NCI-H1436 (cell line): ENCODE measurements at places on chromosomes 6 and 20.

DNA sequence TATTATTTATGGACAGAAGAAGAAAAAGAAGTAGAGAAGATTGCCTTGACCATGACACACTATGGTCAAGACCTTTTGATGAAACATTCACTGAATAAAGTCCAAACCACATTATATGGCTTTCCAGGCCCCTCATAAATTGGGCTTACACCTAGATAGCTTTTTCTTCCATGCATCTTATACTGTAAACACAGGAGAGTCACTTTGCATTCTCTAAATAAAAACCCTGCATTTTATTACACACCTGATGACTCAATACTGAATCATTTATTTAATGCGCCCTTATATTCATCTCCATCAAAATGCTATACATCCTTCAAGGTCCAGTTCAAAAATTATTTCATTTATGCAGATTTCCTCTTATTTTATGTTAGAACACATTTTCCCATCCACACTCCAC is 78.0 kb downstream of the COL21A1 start:
- DNase-seq = no peak

GRCh38 chr20:23071996-23072395 is 14.1 kb downstream of the CD93 start:
- DNase-seq = no peak

DNA sequence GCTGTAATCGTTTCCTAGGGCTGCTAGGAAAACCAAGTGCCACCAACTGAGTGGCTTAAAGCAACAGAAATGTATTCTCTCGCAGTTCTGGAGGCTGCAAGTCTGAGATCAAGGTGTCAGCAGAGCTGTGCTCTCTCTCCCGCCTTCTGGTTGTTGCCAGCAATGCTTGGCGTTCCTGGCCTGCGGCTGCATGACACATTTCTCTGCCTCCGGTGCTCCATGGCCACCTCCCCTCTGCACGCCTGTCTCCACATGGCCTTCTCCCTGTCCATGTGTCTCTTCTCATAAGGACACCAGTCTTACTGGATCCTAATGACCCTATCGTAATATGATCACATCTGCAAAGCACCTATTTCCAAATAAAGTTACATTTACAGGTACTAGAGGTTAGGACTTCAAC is 91.7 kb upstream of the AKAP12 start:
- DNase-seq = no peak

- peak; percentile 88 for DNase-seq
Measured at GRCh38 chr6:35363293-35363750, 21.0 kb downstream of the PPARD start.

DNA sequence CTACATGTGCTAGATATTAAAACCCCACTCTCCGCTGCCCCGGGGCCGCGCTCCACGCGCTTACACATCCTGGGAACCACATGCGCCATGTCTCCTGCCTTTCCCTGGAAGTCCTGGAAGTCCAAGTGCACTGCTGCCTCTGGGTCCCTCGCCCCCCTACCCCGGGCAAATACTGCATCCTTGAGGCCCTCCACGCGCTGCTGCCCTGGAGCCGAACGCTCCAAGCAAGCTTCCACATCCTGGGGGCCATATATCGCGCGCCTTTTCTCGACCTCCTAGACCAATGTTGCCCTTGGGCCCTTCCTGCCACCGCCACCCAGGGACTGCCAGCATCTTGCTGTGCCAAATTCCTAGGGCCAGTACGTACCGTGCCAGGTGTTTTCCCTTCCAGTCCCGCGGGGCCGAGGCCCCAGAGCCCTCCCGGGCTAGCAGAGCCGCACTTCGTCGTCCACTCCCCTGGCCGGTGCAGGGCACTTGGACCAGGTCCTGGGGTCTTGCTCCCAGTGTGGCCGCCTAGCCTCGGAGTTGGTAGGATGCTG is 779 bp upstream of the KCNG1 start:
- no peak for DNase-seq

DNA sequence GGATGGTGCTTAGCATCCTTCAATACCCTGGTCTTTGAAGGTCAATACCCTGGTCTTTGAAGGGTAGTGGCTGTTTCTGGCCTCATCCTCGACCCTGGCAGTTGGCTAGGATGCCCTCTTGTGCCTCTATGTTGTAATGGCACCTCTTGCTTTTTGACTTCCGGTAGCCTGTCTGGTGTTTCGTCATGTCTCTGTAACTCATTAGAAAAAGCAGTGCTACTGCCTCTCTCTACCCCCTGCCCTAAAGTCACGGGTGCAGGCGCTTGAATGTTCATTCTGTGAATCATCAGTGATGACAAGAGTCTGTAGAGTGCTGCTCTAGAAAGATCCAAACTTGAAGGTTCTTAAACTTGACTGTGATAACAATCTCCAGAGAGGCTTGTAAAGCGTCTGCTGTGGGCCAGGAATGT is 28.3 kb downstream of the RSPO4 start:
- no peak for DNase-seq

- no peak for DNase-seq
Measured at GRCh38 chr6:116218172-116218633, 35.7 kb downstream of the TSPYL4 start.

DNA sequence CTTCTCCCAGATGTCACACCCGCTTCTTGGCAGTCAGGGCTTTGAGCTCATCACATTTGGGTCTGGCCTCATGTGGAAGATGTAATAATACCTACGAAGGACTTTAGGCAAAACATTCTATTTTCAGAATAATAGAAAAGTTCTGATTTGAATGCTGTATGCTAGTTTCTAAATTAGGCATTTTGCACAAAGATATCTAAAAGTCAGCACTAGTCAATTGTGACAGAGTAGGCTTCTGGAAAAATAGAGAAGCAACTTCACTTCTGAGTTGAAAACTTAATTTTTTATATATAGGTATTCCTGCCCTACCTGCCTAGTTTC is 38.3 kb upstream of the CD2AP start:
- DNase-seq = no peak

- no peak for DNase-seq
Measured at GRCh38 chr6:1437553-1438406, 48.4 kb downstream of the FOXF2 start.

DNA sequence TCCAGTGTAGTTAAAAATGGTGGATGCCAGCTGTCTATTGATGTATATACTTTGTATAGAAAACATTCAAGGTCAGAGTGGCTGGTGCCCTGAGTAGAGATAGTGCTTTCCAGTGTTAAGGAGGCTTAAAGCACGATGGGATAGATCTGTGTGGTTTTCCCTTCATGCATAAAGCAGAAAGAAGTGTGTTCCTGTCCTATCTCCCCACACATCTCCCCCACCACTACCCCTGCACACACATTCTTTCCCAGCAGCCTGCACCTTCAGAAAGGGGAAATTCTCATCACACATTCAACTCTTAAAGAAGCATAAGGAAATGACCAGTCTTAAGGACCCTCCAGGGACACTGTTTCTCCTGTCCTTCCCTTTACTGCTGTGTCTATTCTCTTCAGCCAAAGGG is 221.7 kb upstream of the TAB2 start:
- no peak for DNase-seq

DNA sequence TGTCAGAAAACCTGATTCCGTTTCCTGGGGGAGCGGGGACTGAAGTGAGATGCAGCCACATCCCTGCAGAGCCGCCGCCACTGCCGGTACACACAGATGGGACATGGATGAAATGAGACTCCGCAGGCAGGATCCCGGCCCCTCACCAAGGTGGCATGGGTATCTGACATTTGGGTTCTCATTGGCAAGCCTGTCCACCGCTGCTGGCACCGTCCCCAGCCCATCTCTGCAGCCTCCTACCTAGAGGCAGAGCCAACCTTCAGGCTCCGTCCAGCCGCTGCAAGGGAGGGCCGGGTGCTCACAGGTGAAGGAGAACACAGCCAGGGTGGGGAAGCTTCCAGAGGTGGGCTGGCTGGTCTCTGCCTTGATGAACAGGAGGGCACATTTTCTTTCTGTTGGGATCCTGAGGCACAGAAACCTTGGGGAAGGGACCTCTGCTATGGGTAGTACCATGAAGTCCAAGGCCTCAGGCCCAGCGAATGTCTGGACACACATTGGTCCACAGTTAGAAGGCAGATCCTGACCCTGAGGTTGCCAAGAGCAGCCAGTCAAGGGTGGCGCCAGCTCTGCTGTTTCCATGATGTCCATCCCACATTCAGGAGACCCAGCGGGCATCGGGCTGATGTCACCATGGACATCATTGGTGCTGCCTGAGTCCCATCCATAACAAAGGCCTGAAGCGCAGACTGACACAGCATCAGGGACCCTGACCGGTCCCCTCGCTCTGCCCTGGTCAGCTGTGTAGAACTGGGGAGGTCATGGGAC is 177.4 kb downstream of the TAF4 start:
- DNase-seq = no peak

DNA sequence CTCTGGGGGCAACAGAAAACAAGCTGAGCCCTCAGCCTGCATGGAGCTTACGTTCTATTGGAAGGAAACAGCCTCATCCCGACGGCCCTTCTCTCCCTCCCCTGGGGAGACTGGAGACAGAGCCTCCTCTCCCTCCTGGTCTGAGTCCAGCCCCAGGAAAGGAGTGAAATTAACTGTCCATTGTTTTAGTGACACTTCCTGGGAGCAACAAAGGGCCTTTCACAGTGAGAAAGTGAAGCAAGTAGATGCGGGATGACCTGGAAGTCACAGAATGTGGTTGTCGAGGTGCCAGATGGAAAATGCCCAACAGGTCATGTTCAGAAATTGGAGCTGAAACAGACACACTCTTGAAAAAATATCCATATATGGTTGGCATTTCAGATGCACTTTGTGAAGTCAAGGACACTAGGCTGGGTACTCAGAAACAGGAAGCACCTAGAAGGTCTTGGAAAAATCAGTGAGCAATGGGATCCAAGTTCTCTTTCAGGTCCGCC is 77.8 kb downstream of the TFAP2C start:
- DNase-seq = no peak

GRCh38 chr6:126716826-126717509 is 377.1 kb downstream of the CENPW start:
- DNase-seq = no peak

- peak; percentile 23 for DNase-seq
Measured at GRCh38 chr6:10355115-10355702, 59.7 kb downstream of the TFAP2A start.

GRCh38 chr6:139547804-139548203 is 173.4 kb upstream of the CITED2 start:
- DNase-seq = no peak

- DNase-seq = no peak
Measured at GRCh38 chr6:87421576-87421975, 13.8 kb downstream of the CFAP206 start.

- DNase-seq = peak; percentile 57
Measured at GRCh38 chr6:135506270-135506997, 8.9 kb upstream of the AHI1 start.

GRCh38 chr6:3361312-3362037 is 95.4 kb downstream of the SLC22A23 start:
- DNase-seq = no peak

DNA sequence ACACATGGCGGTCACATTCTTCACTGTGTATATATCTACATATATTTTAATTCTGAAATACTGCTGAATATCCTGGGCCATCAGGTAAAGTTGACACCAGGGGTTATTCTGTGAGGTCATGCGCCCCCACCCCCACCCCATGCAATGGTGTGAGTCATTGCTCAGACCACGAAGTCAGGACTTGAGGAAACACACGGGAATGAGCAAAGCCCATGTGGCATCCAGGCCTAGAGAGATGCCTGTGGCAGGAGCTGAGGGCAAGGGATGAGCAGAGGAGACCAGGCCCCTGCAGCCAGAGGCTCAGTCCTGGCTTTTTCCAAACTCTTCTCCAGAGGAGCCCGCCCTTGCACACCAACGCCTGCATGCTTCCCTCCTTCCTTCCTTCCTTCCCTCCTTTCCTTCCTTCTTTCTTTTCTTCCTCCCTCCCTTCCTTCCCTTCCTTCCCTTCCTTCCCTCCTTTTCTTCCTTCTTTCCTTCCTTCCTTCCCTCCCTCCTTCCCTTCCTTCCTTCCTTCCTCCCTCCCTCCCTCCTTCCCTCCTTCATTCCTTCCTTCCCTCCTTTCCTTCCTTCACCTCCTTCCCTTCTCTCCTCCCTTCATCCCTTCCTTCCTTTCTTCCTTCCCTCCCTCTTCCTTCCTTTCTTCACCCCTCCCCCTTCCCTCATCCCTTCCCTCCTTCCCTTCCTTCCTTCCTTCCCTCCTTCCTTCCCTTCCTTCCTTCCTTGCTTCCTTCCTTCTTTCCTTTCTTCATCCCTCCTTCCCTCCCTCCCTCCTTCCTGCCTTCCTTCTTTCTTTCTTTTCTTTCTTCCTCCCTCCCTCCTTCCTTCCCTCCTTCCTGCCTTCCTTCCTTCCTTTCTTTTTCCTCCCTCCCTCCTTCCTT is 72.0 kb upstream of the INSM1 start:
- DNase-seq = no peak

- no peak for DNase-seq
Measured at GRCh38 chr20:57092112-57092899, 174.1 kb downstream of the BMP7 start.

DNA sequence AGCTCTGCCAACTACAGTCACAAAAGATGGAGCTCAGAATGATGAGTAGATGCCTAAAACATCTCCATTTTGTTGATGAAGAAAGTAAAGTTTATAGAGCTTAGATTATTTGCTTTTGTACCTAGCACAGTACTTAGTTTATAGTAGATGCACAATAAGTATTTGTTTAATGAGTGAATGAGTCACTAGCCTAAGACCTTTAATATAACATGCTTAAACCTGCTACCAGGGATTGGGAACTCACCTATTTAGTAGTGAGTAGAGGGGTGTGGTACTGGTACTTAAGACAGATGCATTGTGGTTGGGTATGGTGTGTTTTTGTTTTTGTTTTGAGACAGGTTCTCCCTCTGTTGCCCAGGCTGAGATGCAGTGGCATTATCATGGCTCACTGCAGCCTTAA is 35.8 kb downstream of the TRIM38 start:
- no peak for DNase-seq

- no peak for DNase-seq
Measured at GRCh38 chr20:50302341-50303057, 111.9 kb downstream of the CEBPB start.

- no peak for DNase-seq
Measured at GRCh38 chr20:32063695-32064094, 11.7 kb downstream of the HCK start.

- no peak for DNase-seq
Measured at GRCh38 chr6:82861121-82861520, 204.5 kb downstream of the UBE3D start.

GRCh38 chr6:115214283-115214682 is 846.4 kb downstream of the FRK start:
- DNase-seq = no peak

GRCh38 chr6:87922947-87923330 is 124.7 kb upstream of the SPACA1 start:
- no peak for DNase-seq

GRCh38 chr6:79440598-79440997 is 96.6 kb downstream of the LCA5 start:
- DNase-seq = no peak

DNA sequence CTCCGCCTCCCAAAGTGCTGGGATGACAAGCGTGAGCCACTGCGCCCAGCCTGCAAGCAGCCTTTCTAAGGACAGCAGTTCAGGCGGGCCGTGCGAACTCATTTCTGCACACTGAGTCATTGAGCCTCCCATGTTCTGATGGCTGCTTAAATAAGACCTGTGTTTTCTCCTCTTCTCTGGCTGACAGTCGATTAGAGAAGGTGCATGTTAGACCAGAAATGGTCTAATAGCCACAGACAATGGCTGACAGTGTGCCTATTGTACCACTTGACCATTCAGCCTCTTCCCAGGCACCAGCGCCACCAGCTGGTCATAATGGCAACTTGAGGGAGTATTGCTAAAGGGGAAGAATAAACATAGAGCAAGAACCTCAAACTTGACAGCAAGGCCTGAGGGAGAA is 6.2 kb downstream of the CST11 start:
- peak; percentile 7 for DNase-seq

- DNase-seq = no peak
Measured at GRCh38 chr6:163643866-163644265, 229.3 kb downstream of the QKI start.

GRCh38 chr6:135540207-135540840 is 42.8 kb upstream of the AHI1 start:
- DNase-seq = no peak
